ENCODE measurements at places on chromosomes 1 and 21.

DNA sequence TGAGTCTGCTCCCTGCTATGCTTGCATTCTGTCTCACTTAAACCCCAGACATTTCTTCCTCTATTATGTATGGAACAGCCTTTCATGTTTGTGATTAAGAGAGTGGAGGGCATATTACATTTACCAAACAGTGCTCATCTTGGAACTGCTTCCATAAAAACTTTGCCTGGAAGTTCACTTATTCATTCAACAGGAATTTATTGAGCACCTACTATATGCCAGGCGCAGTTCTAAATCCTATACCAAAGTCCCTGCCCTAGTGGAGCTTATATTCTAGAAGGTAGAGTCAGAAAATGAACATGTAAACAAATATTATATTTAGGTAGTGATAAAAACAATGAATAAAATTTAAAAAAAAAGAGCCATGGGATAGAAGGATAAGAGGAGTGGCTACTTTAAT is 49.8 kb downstream of the KANK4 start:
- no peak for DNase-seq

DNA sequence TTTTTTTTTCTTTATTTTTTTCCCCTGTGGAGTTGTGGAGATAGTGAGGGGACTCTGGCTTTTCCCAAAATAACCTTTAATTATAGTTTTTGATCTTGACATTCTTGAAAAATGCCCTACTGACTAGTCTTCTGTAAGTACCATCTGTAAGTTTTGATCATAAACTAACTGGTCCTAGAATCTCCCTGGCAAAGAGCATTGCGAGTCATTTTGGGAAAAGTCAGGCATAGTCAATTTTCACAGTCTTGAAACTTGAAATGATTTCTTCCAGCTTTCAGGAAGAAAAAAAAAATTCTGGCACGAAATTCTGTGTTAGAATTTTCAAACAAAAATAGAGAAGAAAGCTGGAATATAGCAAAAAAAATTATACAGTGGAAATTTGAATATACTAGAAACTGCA is 181.2 kb upstream of the SNX7 start:
- no peak for DNase-seq

DNA sequence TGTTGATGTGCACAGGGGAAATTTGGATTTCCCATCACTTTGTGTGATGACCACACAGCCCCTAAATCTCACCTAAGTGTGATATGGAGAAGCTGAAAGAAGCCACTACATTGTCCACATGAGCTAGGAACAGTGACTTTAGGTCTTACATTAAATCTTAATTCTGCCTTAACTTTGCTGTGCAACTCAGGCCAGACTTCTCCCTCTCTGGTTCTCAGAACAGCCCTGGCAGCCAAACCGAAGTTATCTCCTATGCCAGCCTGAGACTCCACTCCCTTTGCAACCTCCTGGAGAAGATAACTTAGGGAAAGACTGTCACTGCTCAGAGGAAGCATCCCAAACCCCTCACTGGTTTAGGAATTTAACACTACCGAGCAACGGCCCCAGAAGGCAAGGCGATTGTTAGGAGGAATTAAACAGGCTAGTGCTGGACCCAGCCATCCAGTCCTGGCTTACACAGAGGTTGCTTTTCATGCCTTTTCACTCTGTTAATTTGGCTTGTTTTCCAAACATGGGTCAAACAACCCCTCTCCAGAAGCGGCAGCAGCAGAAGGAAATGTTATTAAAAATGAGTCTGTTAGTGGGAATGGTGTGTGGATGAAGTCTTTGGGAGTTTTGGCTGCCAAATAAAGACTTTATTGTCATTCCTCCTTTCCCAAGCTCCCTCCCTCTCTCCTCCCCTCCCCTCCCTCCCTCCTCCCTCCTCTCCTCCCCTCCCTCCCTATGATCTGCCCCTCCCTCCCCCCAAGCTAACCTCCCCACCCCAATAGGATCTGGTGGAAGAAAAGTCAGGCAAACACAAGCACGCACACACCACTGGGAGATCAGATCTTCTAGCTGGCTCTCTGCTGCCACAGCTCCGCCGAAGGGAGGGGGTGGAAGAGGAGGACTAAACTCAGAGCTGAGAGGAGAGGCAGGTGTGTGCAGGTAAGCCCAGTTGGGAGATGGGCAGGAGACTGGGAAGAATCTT is at the start of gene PRELP:
TSS of gene PRELP (plus strand) at position 795 of the 970 bp plus-strand sequence. CDS start 7,379 bp downstream, outside the sequence.
- no peak for DNase-seq

DNA sequence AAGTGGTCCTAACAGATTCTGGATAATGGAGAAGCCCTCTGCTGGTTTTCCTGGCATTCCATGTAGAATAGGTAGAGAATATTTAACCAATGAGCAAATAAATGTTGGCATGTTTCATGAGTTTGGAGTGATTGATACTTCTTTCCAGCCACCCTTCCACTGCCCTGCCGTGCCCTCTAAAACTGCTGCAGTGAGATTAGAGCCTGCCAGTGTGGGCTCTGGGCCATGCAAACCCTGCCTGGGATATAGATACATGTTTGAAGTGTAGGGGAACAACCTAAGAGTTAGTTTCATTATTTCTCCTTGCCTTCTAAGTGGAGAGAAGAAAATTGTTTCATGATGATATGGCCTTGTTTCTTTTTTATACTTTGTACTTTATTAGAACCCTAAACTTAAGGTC is 10.4 kb downstream of the UBE2Q1 start:
- DNase-seq = no peak

DNA sequence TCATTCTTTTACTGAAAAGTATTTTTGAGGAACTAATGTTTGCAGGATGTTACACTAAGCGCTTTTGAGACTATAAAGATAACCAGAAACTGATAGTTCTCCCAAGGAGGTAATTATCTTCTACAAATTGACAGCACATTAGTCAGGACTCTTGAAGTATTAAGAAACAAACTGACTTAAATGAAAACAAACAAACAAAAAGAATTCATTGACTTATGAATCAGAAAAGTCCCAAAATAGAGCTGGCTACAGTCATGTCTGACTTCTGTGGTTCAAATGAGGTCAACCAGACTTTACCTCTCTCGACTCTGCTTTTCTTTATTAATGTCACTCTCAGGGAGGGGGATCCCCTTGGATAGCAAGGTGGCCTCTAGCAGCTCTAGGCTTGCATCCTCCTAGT is 296.8 kb downstream of the TPR start:
- no peak for DNase-seq

- peak; percentile 89 for DNase-seq
Measured at GRCh38 chr1:204294357-204294756, 65.4 kb downstream of the PLEKHA6 start.

DNA sequence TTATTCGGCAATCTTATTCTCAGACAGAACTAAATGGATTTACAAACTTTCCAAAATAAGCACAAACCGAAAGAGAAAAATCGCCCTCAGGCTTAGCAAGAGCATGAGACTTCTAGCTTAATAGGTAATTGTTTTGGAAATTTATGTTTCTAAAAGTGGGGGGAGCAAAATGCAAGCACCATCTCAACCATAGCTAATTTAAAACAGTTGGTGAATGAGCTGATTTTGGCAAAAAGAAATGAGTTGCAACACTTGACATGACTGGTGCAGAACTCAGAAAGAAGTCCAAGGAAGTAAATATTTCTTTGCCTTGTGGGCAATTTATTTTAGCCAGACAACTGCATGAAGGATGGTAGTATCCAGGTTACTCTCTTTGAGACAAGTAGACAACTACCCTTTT is 71.5 kb upstream of the PTGFR start:
- no peak for DNase-seq

GRCh38 chr1:83086346-83086745 is 912.6 kb downstream of the TTLL7 start:
- DNase-seq = peak; percentile 87

DNA sequence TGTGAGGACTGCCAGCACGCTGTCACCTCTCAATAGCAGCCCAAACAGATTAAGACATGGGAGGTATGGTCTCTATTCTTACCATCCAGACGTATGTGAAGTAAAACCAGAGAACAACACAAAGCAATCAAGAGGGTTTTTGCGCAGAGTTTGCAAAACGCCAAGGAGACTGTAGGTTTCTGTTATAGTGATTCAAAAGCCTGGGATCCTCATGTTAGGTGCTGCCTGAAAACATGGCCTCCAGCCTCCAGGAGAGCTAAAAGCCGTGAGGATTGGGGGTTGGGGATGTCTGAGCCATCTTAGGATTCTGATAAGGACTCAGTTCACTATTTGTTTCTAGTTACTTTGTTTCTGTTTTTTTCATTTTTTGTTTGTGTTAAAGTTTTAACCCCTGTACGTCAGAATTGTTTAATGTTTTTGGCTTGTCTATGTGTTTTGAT is 4.2 kb upstream of the CCT8 start:
- peak; percentile 17 for DNase-seq

- DNase-seq = peak; percentile 64
Measured at GRCh38 chr1:77888081-77888780, at the start of gene NEXN. Gene NEXN, plus strand, starts transcription at chr1:77888624. Its CDS starts 27,483 bp downstream, at chr1:77916107.

DNA sequence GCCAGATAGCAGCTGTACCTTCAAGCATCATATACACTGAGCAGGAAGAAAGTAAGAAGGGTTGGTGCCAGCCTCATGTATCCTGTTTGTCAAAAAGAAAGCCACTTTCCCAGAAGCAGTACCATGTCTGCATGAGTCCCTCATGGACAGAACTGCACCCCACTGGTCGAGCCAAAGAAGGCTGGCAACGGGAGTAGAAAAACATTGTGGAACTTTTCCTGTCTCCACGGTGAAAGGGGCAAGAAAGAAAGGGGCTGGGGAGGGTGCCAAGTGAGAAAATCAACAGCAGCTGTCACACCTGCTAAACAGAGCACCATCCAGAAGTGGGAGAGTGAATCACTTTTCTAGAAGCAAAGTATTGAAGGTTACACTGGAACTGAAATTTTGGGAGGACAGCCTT is 621.7 kb downstream of the LMO4 start:
- no peak for DNase-seq

DNA sequence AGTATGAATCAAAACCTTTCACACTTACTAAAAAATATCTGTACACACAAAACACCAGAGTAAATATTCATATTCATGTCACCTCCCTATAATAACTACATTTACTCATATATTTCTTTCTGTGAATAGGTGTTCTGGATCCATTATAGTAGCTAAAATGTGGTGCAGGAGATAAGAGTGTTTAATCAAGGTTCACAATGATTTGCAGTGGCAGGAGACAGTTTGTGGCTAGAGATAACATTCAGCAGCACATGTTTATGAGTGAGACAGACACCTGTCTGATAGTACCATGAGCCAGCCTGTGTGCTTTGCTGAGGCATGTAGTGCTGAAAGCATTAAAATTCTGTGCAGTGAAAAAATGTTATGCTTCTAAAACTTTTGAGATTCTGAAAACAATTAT is 410.3 kb downstream of the SRGAP2C start:
- no peak for DNase-seq

GRCh38 chr1:26574719-26575251 is 45.2 kb downstream of the RPS6KA1 start:
- DNase-seq = no peak

DNA sequence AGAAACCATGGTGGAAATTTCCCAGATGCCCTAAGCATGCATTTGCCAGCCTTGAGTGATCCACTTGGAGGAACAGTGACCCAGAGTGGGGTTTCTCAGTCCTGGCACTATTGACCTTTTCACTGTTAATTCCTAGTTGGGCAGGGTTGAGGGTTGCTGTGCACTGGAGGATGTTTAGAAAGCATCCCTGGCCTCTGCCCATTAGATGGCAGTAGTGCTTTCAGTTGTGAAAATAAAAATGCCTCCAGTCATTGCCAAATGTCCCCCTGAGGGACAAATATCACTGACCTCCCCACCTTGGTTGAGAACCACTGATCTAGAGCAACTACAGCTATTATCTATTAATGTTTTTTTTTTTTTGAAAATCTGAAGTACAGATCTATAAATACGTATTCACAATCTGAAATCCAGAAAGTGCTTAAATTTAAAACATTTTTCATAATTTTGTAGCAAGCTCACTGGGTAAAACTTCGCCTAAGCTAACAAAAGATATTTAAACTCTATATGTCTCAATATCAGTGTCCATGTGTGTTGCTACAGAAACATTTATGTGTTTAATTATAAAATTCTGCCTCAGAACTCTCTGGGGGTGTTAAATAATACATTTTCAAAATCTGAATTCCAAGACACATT is 27.3 kb downstream of the F3 start:
- no peak for DNase-seq

DNA sequence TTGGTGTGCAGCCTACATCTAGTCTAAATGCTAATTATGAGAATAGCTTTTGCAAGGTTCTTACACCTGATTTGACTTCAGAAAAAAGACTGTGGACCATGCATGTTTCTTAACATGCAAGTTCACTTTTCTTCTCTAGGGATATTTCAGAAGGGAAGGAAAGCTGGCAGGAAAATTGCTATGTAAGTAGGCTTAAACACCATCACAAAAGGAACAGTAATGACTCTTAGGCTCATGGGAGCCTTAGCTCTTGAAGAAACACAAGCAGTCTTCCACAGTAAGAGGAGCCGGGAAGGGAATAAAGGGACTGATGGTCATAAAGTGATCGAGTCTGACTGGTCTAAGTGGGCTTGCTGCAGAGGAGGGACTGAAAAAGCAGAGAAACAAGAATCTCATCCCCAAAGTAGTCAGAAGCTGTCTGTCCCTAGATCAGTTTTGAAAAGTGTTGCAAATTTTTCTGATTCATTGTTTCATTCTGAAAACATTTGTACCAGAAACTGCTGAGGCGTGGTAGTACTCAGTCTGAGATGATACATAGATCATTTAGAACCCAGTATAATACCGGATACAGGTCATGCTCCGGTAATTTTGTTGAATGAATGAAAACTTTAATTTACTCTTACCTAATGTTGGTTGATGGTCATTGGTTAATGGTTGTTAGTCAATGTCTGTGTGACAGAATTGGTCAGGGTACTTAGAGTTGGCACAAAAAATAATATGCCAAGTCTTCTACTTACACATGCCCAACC is 40.9 kb downstream of the SMYD2 start:
- DNase-seq = no peak

- DNase-seq = no peak
Measured at GRCh38 chr1:49199564-49199963, 422.9 kb upstream of the BEND5 start.

DNA sequence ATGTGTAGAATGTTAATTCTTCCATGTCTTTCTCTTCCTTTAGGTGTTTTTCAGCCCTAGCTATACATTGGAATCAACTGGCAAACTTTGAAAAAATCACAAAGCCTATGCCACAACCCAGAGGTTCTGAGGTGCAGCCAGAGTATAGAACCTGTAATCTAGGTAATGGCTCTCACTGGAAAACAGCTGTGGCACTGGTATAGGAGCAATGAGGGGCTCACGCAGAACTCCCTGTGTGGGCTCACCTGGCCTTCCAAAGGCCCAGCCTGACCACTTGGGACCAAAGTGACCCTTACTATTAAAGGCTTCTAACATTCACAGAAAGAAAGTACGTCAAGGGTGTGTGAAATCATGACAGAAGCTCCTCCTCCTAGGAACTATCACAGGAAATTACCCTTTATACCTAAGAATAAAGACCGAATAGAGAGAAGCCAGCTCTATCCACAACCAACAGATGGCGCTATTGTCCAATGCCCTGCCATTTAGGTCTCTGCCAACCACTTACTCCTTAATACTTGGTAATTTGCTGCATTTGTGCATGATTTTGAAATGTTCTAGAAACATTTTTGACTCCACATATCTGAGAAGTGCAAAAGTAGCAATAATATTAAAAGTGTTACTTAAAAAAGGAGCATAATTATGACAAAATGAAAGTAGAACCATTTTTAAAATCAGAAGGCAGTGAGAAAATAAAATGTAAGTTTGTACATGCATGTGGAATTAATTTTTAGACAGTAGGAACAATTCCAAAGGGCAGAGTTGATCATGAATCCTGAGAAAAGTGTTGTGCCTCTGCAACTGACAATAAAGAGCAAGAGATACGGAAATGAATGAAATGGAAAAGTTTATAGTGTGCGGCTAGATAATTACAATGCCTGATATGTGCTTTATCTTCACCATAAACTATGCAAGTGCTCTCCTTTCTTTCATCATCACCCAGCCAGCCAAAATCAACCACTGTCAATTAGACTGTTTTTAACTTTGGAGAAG is 93.1 kb upstream of the HAO2 start:
- peak; percentile 56 for DNase-seq

Measured in trophoblast cell (in vitro differentiated cells and primary cell).